ENCODE measurements at places on chromosomes 5 and 9.

GRCh38 chr5:72364171-72364570 is 44.0 kb downstream of the PTCD2 start:
- no peak for DNase-seq

GRCh38 chr5:60257596-60258271 is 364.2 kb upstream of the PDE4D start:
- DNase-seq = no peak

DNA sequence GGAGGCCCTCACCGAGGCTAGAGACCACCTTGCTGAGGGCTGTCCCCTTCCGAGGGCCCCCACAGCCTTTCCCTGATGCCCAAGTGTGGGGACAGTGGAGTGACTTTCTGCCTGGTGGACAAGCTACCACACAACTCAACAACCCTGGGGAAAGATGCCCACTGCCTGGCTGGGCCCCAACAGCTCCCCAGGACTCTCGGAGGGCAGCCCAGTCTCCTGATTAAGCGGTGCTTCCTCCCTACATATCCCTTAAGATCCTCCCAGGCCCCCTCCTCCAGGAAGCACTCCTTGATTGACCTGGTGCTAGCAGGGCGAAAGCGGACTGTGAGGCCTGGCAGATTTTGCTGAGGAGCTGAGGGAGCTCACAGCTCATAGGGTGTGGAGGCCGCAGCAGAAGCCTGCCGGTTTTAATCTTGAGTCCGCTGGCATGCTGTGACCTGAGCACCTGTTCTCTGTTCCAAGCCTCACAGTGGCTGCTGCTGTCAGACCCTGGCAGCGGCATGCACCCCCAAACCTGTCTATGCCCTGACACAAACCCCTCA is 2.2 kb downstream of the NSMF start:
- DNase-seq = no peak

- no peak for DNase-seq
These were observed 80.7 kb downstream of the AP3B1 start for GRCh38 chr5:78213799-78214198.

GRCh38 chr5:34016222-34016621 is 8.4 kb upstream of the AMACR start:
- DNase-seq = no peak

DNA sequence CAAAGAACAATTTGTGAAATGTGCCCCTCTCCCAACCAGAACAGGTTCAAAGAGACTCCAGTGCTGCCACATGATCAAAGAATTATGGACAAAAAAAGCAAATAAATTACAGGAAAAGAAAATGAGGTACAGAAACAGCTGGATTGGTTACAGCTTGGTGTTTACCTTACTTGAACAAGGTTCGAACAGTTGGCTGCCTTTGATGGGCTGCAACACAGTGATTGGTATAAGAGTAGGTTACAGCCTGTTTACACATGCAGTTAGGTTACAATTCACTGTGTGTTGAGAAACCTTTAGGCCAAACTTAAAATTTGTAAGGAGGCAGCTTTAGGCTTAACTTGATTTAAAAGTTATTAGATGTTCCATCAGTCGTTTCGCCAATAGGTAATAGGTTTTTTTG is 3.4 kb upstream of the MOCS2 start:
- no peak for DNase-seq

DNA sequence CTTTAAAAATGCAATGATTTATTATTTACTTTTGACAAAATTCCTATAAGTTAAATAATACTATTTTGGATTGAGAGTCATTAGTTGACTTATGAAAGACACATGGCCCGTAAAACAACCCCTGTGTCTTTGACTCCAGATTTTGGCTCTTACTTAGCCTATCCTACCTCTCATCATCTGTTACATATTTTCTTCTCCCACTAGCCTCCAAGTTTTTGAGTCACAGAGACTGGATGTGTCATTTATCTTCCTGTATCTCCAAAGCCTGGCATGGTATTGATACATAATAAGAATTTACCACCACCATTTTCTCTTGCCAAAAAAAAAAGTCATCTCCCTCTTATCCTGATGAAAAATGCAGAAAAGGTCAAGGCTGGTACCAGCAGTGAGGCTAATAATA is 99.9 kb downstream of the GABRB2 start:
- DNase-seq = no peak

GRCh38 chr9:96130970-96131369 is 171.0 kb downstream of the HSD17B3 start:
- DNase-seq = no peak

All from OCI-LY7 (cell line).